ENCODE measurements at places on chromosomes 16 and 17.
A peak's percentile ranks its signal among the peaks of the same experiment; 100 is the strongest.

GRCh38 chr16:72552654-72553053 lies 380.7 kb upstream of the PMFBP1 start:
- DNase-seq, result no peak

DNA sequence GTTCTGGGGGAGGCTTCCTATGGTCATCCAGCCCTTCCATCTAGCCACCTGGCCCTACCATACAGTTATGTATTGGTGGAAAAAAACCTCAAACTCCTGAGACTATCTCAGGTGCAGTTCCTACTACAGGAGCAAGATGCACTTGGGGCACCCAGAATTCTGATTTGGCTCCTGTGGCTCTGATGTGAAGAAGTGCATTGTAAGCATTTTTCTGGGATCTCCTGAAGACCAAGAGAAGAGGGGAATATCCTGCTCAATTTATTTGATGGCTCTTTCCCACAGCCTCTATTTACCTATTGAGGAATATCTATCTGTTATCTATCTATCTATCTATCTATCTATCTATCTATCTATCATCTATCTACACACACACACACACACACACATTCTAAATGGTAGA lies 1981.5 kb downstream of the TP53TG3F start:
- no peak for DNase-seq

DNA sequence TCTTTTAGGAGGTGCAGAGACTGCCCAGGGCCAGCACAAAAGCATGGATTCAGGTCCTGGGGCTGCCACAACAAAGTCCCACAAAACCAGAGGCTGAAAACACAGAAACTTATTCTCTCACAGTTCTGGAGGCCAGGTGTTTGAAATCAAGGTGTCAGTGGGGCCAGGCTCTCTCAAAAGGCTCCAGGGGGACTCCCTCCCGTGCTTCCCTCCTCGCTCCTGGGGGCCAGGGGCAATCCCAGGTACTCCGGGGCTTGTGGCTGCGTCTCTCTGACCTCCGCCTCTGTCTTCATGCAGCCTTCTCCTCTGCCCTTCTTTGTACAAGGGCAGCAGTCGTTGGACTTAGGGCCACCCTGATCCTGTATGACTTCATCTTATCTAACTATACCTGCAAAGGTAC lies 8.3 kb upstream of the RBFOX3 start:
- no peak for DNase-seq

GRCh38 chr16:47506800-47507199 lies 45.7 kb downstream of the PHKB start:
- no peak for DNase-seq

- no peak for DNase-seq
Measured at GRCh38 chr16:66651474-66651765, 45.1 kb downstream of the CMTM4 start.

- DNase-seq, result peak; percentile 33
Measured at GRCh38 chr17:75619506-75620431, 13.5 kb upstream of the SMIM5 start.

DNA sequence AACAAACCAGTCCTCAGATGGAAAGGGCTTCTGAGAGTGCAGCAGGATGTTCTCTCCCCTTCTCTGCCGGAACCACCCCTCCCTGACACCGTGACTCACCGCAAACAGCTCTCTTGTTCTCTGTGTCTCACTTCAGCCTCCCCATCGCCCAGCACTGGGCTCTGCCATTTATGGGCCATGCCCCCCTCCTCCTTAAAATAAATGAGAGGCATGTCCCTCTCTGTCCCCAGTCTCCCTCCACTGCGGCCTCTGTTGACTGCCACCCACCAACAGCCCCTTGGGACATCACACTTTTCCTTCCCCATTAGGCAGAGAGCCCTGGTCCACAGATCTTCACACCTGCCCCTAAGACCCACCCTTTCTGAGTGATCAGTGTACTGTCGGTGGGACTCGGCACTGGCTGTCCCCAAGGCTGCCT lies 6.3 kb downstream of the CCDC102A start:
- no peak for DNase-seq

DNA sequence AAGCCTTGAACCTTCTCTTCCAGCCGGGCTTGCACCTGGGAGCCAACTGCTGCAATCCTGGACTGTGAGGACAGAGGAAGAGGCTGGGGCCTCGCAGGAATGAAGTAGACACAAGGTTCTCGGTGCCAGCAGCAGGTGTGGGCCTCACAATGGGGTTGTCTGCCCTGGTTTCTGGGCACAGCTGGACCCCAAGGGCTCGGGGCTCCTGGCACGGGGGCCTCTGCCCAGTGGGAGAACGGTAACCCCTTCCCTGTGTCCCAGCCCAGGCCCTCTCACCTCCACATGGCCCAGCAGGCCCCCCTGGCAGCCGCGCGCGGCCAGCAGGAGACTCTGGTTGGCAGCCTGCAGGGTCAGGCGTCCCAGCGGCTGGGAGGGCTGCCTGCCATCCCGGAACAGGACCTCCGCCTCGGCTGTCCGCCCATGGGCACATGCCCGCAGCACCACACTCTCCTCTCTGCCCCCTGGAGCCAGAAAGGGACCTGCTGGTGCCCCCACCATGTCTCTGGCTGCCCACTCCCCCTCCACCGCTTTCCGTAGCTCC lies 46.9 kb downstream of the RMI2 start:
- no peak for DNase-seq

- no peak for DNase-seq
Measured at GRCh38 chr16:4131621-4132020, 15.4 kb upstream of the ADCY9 start.

- DNase-seq, result no peak
Measured at GRCh38 chr17:39156491-39156890, 5.1 kb upstream of the PLXDC1 start.

GRCh38 chr17:33517746-33518145 lies 224.7 kb upstream of the ASIC2 start:
- DNase-seq, result no peak

- no peak for DNase-seq
Measured at GRCh38 chr16:47061204-47061603, 82.5 kb downstream of the NETO2 start.

DNA sequence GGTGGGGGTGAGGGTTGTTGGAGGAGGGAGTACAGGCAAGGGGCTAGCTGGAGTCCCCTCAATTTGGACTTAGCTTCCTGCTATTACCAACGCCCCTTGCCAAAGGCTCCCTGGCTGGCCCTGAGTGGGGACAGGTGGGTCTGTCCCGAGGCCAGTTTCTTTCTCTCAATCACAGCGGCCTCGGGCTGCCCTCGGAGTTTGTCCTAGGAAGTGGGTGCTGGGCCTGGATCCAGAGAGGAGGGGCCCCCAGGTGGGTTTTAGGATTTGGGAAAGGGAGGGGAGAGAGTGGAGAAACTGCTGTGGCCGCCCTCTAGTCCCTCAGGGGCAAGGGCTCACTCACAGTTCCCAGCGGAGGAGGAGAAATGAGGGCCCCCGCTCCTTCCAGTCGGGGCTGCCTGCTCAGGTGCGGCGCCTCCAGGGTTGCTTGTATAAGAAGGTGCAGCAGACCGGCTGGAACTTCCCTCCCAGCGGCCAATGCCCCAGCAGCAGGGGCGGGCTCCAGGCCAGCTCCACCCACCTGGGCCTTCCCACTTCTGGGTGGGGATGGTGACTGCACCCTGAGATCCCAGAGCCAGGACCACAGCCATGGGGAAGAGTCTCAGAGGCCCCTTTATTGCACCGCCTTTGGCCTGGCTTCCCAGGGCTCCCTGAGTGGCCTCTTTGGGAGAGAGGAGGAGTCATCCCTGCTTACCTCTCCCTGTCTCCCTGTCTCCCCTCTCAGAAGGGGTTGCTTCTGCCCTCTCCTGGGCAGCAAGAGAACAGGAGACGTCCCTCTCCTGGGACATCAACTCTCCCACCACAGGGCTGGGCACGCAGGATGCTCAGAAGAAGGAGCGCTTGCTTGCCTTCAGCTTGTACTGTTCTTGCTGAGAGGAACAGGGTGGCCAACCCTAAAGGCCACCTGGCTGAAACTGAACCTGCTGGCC lies 112.0 kb upstream of the SMURF2 start:
- DNase-seq, result no peak

DNA sequence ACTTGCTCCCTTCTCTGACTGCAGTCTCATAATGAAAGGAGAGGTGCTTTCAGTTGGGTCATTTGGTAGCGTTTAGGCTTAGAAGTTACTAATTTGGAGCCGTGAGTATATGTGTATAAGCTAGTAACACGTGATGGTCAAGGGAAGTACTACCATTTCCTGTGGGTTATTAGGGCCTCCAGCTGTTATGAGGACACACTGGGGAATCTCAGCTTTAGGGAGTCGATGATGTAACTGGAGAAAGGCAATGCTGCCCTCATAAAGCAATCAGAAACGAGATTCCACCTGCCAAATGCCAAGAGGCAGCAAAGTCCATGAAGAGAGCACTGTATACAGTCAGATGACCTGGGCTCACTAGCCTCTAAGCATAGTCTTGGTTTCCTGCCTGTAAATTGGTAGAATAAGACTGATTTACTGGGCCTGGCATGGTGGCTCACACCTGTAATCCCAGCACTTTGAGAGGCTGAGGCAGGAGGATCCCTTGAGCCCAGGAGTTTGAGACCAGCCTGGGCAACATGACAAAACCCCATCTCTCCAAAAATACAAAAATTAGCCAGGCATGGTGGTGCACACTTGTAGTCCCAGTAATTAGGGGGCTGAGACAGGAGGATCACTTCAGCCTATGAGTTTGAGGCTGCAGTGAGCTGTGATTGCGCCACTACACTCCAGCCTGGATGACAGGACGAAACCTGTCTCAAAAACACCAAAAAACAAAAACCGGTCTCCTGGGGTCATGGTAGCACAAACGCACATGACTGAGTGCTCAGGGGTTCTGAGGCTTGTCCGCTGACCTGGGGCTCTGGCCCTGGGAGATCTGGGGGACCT lies 53.0 kb downstream of the SF3B3 start:
- peak; percentile 29 for DNase-seq

GRCh38 chr17:80053102-80053501 lies 16.7 kb downstream of the CCDC40 start:
- no peak for DNase-seq

- no peak for DNase-seq
Measured at GRCh38 chr17:31490019-31490650, 98.7 kb downstream of the RAB11FIP4 start.

DNA sequence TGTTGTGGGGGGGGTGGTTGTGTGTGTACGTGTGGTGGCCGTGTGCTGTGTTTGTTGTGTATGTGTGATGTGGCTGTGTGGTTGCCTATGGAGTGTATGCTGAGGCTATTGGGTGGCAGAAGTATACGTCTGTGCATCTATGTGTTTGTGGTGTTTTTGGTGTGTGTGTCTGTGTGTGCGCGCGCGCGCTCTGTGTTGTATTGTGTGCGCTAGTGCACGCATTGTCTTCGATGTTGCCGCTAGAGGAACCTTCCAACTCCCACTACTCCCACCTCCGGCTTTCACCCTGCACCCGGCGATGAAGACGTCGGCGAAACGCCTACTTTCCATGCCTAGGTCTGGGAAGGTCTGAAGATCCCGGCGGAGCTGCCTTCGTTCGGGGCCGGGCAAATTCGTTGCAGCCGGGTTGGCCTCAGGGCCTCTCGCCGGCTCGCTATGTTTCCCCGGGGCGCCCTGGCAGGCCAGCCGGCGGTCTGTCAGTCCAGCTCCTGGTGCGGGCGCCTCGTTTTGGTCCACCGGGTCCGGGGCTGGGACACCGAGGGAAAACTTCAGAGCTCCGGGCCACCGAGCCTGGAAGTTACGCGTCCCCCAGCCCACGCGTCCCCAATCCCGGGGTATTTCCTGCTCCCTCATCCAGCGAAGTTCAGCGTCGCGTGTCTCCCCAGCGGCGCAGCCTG lies 5.2 kb upstream of the DLX4 start:
- no peak for DNase-seq

DNA sequence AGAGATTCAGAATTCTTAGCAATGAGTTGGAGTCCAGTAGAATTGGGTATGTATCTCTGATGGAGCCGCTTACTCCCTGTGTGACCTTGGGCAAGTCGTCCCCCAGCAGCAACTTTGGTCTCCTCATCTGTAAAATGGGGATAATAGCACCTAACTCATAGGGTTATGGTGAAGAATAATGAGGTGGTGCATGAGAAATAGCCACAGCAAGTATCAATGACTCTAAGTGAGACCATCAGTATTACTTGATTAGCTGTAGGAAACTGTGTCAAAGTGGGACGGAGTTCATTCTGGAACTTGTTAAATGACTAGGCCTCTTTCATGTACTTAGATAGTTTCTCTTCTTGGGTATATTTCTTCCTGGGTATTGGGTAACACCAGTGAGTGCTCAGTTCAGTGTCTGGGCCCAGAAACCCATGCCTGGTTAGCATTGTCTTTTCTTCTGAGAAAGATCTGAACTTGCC lies 6.4 kb downstream of the PRKCB start:
- DNase-seq, result no peak

- DNase-seq, result no peak
Measured at GRCh38 chr17:48053758-48054237, 5.6 kb downstream of the NFE2L1 start.

DNA sequence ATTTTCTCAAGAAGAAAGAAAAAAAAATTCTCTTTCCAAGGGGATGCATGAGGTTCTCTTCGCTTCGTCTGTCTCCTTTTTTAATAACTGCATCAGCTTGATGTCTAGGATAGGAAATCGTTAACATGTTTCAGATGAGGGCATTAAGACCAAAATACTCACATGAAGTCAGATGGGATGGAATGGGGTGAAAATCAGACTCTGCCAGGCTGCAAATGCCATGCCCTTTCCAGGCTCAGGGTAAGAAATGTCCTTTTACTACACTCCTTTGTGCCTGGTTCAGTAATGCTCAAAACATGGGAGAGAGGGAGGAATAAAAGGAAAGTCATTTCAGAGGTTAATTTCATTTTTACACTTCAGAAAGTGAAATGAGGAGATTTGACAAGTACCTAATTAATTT lies 21.7 kb upstream of the ERCC4 start:
- no peak for DNase-seq

DNA sequence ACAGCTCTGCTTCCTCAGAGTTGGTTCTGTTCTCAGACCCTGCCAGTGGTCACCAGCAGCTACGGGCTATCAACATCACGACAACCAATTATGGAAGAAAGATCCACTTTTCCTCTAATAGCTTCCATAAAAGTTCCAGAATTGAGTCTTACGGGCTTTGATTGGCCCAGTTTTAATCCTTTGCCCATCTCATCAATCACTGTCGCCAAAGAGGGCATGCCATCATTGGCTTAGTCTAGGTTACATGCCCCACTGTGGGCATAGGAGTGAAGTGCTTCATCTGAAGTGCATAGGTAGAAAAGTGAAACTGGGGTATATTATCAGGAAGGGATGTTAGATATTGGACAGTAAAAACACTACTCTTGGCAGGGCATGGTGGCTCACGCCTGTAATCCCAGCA lies 76.6 kb upstream of the DHX40 start:
- no peak for DNase-seq

DNA sequence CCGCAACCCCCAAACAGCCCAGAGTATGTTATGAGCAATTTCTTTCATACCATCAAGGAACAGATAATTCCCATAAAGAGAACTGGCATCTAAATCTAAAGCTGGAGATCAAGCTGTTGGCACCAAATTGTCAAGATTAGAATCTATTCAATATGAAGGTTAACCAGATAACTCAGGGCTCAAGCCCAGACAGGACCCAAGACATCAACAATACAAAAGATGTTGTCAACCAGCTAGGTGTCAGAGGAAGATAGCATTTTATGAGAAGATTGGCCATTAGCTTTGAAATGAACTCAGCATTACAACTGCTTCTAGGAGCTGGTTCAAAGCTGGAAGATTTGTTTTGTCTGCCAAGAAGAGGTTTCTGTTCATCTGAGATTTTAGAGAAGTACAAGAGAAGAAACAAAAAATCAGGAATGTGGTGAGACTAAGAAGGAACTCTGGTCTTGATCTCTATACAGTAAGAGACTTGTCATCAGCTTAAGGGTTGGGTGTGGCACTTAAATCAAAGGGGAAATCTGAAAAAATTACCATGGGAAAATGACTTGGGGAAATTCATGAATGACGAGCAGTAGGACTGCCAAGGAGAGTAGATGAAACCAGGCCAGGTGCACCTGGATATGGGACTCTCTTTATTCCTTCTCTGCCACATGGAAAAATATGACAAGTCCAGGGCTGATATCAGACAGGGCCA lies 64.2 kb upstream of the COX10 start:
- no peak for DNase-seq
